ENCODE measurements at places on chromosomes 1 and 21. TPM values are rescaled to one million over a fixed set of nuclear protein-coding genes. Genes with fewer than 3 reads are reported as not detected.

GRCh38 chr1:232873412-232873811 is 68.2 kb downstream of the MAP10 start:
- DNase-seq: no peak

- no peak for DNase-seq
These were observed 134.5 kb downstream of the URB2 start for GRCh38 chr1:229760478-229760996.

GRCh38 chr1:85504417-85504816 is 39.5 kb upstream of the DDAH1 start:
- no peak for DNase-seq

DNA sequence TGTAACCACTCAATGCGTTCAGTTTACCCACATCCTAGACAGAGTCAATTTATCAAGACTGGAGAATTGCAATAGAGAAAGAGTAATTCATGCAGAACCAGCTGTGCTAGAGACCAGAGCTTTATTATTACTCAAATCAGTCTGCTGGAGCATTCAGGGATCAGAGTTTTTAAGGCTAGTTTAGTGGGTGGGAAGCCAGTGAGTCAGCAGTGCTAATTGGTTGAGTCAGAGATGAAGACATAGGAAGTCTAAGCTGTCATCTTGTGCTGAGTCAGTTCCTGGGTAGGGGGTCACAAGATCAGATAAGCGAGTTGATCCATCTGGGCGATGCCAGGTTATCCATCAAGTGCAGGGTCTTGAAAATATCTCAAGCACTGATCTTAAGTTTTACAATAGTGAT is 499.6 kb downstream of the MRPL39 start:
- no peak for DNase-seq

- no peak for DNase-seq
These were observed 179.6 kb downstream of the DHRS3 start for GRCh38 chr1:12438349-12438924.

- peak; percentile 23 for DNase-seq
These were observed 52.2 kb downstream of the SMYD2 start for GRCh38 chr1:214332946-214333798.

- DNase-seq: no peak
These were observed 103.9 kb downstream of the EBNA1BP2 start for GRCh38 chr1:43067977-43068751.

GRCh38 chr1:51736702-51737101 is 119.8 kb downstream of the OSBPL9 start:
- peak; percentile 82 for DNase-seq

Gene PSMG1
- polyA plus RNA-seq: 56.6 TPM

DNA sequence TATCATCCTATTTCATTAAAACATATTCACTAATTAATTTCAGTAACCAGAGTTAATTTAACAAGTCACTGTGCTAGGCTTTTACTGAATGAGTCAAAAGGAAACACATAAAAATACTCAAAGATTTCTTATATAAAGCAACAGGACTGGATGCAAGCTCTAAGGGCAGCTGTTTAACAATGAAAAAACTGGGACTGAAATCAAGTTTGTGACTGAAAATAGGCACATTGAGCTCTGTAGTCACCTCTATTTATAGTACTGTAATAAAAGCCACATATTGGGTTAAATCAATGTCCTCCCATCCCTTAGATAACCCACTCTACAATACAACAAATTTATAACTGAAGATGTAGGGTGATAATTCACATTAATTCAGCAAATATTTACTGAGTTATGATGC is 52.4 kb downstream of the SMYD3 start:
- DNase-seq: no peak

Gene GPR37L1
- polyA plus RNA-seq: 0.10 TPM

DNA sequence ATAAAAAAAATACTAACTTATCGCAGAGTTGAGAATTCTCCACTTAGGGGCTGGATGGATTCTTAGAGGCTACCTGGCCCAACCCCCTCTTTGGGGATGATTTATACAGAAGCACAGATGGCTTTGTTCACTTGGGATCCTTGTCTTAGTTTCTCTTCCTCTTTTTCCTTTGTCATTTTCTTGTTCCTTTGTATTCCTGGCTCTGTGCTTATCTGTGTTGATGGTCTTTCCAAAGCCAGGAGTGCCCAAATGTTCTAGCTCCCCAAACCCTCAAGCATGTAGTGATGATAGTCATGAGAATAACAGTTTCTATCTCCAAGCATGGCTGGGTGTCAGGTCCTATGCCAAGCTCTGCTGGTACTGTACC is 27.4 kb downstream of the EPHB2 start:
- DNase-seq: no peak

All from large intestine (tissue), 12 donors.